Suprapubic skin (tissue), 4 donors: ENCODE measurements at places on chromosomes 3 and 15.

GRCh38 chr3:75101329-75102147 is 487.1 kb upstream of the CNTN3 start:
- no peak for DNase-seq

DNA sequence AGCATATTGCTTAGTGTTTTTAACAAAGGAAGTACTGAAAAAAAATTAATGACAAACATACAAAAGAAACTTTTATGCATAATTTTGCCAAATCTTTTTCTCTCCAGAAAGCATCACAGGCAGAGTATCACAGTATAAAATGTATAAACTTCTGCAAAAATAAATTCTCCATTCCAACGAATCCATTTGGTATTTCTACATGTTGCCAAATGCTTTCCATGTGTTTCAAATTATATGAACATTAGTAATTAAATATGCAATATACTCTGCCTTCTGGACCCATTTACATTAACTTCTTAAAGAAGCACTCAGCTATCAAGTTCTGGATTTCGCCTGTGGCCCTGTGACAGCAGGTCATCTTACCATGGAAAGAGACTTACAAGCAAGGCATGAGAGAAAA is 189.1 kb upstream of the ALCAM start:
- DNase-seq, result no peak

- DNase-seq, result no peak
These were observed 178.3 kb downstream of the SUCNR1 start for GRCh38 chr3:152051501-152052404.

GRCh38 chr15:70752193-70752635 is 11.1 kb downstream of the UACA start:
- no peak for DNase-seq

GRCh38 chr15:66566963-66567531 is 1.2 kb upstream of the LCTL start:
- no peak for DNase-seq

DNA sequence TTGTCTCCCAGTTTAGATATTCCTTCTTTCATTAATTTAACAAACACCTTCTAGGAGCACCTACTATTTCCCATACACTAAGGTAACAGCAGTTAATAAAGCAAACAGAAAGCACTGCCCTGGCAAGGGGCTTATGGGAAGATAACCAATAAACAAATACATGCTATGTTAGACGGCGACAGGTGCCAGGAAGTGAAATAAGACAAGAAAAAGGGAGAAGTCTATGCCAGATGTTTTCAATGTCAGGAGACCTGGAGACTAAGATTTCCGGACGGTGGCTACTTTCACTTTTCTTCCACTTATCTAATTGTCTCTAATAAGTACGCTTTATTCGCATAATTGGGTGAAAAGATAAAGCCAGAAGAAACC is 32.5 kb upstream of the ZNF445 start:
- DNase-seq, result no peak

- DNase-seq, result no peak
These were observed 25.8 kb downstream of the MECOM start for GRCh38 chr3:169637731-169638130.

DNA sequence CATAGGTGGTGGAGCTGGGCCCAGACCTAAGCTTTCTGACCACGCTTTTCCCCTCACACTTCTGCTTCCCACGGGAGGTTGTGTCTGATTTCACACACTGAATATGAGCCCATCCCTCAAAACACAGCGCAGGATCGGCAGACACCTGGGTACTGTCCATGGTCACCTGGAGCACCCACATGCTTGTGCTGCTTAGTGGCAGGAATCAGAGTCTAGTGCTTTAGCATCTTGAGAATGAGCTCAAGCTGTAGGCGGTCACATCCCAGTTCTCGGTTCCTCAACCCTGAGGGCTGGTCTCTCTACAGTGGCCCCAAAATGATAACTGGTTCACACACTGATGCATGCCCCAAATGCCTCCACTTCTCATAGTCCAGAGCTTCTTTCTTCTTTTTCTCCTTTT is 111.0 kb downstream of the SEMA5B start:
- DNase-seq, result no peak

DNA sequence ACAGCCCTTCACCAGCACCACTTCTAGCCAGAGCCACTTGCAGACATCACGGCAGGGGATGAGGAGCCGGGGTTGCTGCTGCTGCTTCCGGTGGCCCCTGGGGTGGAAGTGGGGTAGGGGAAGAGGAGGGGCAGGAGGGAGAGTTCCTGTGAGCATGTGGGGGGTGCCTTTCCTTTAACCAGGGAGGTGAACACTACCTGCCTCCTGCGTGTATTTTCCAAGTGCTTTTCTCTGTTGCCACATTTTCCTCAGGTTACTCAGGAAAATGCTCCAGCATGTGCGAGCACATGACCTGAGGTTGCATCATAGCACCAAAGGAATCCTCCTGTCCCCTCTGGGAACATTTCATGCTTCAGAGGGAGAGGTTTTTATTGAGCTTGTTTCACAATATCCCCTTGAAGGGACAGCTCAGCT is 12.2 kb upstream of the SACM1L start:
- peak; percentile 82 for DNase-seq

DNA sequence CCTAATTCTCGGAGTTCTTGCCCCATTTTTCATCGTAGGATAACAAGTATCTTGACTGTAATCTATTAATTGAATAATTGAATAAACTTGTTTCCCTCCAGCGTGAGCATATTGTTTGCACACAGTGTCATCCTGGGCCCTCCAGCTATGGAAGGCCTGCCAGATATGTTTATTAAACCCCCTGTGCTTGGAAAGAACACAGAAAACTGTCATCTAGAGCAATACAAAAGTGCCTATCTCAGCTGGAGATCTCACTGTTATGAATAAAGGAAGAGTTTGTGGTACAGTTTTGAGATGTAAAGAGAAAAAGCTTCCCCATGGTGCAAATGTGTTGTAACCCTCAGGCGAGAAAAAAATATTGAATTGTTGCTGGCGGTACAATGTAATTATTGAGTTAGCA is 405.9 kb downstream of the SOX2 start:
- DNase-seq, result no peak

DNA sequence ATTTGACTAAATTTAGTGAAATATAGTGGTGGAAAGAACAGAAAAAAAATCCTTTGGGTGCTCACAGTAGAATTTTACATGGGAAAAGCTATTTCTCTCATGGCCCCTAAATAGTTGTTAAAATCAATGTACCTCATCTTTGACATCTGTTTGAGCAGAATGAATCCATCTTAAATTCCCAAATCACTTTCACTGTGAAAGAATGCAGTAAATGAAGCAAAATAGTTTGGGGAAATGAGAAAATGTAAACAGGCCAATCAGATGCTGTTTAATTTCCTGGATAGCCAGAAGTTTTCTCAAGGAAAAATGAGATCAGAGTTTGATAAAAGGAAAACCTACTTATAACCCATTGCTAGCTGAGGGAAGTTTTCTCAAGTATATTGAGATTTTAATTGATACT is 406.9 kb downstream of the ROBO2 start:
- no peak for DNase-seq

- no peak for DNase-seq
These were observed 77.9 kb downstream of the ITPR1 start for GRCh38 chr3:4570840-4571621.

DNA sequence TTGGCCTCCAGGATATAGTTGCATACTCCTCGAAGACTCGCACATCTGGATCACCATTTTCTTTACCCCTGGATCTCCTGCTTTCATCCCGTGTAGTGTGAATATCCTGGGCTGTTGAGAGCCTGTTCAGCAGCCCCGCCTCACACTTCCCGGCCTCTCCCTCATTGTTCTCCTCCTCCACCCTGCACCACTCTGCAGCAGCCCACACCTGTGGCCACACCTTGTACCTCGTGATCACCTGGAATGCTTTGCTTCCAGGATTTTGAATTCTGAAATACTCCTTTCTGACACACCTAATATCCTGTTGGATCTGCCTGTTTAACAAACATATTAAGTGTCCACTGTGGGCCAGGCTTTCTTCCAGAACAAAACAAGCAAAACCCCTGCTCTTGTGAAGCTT is 14.4 kb downstream of the ABHD17C start:
- no peak for DNase-seq

DNA sequence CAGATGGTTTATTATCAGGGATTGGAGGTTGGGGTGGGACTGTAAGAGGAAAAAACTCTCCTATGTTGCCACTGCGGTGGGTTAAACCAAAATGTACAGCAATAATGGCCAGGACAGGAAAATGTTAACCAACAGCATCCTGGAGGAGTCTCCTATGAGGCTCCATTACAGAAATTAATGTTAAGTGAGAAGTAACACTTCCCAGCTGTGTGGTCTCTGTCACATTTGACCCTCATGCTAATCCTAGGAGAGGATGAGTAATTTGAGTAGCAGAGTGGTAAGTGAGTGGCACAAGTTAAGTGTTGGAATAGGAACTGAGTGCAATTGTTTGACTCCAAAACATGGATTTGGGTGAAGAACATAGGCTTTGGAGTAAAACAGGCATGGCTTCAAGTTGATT is 39.0 kb downstream of the ARHGEF3 start:
- no peak for DNase-seq

GRCh38 chr3:119302697-119303551 is 8.7 kb downstream of the ARHGAP31 start:
- no peak for DNase-seq

GRCh38 chr3:115397433-115397832 is 225.9 kb upstream of the GAP43 start:
- no peak for DNase-seq

DNA sequence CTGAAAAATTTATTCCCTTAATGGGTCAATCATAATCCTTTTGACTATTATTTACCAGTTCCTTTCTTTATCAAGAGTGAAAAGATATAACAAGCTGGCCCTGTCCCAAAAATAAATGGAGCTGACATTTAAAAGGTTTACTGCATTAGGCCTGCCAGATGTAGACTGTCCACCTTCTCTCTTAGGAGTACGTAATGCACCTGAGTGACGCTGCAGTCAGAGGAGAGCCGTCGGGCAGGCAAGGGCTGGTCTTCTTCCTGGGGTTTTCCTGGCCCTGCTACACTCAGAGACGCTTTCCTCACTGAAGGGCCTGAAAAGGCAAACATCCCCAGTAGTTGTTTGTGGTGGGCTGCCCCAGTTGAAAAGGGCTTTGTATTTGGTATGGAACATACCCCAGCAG is 27.6 kb downstream of the NEK4 start:
- no peak for DNase-seq

GRCh38 chr3:153028381-153028780 is 133.6 kb upstream of the RAP2B start:
- DNase-seq, result no peak

DNA sequence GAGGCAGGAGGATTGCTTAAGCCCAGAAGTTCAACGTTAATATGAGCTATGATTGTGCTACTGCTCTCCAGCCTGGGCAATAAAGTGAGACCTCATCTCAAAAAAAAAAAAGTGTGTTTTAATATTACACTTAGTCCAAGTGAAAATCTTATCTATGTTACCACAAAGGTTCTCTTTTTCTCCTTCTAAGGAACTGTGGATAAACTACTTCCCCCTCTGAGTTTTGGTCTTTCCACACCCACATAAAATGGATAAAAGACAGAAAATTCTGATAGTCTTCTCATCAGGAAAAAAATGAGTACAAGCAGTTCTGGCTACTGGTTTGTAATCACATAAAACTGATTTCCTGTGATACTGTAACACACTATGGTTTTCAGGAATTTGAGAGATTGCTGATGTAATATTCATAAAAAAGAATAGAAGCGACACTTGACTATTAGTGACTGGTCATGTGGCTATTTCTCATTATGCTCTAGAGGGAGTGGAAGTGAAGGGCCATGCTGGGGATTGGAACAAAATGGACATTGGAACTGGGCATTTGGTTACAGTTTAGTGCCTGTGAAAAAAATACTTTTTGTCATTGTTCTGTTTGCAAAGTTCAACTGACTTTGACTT is 68.2 kb downstream of the RYR3 start:
- DNase-seq, result no peak

DNA sequence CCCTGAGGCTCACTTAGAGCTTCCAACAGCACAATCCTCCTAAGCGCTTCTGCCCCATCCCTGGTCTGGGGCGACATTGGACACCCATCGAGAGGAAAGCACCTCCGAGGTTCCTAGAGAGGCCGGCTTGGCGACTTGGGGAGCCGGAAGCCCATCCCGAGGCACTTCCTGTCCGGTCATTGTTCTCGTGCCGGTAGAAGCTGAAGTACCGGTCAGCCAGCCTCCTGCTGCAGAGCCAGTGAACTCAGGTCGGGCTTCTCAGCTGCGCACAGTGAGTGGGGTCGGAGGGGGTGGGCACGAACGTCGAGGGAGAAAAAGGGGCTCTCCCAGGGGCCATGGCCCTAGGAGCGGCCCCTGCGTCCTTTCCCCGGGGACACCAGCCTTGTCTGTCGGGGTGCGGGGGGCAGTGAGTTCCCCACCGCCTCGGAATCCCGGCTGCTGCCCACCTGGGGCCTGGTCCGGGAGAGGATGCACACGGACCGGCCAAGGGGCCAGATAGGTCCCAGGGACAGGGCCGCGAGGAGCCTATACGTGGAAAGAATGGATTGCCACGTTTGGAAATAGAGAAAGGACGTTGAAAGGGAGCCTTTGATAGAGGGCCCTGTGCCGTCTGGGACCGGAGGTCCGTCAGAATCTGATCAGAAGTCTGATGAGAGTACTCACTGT is at the start of gene ZNF35:
Gene ZNF35, plus strand, starts transcription at position 169 of the 666 bp plus-strand sequence. CDS start 2,336 bp downstream, outside the sequence.
- peak; percentile 89 for DNase-seq

GRCh38 chr3:115930168-115930567 is 306.9 kb downstream of the GAP43 start:
- DNase-seq, result no peak

GRCh38 chr15:85534031-85534430 is 153.6 kb downstream of the AKAP13 start:
- no peak for DNase-seq

DNA sequence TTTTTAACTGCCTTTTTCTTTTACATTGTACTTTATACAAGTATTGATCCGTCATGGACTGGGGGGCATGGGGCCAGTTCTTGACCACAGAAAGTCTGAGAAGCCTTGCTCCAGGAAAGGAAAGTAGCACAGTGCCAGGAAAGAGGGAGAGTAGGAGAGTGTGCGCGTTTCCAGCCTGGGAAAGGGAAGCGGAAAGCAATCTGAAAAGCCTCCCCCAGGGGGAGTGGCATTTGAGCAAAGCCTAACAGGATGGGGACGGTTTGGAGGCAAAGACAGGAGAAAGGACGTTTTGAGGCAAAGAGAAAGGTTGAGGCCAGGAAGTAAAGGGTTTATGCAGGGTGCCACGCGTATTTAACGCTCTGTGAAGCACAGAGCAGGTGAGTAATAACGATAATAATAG is 116.9 kb downstream of the RORA start:
- DNase-seq, result no peak

DNA sequence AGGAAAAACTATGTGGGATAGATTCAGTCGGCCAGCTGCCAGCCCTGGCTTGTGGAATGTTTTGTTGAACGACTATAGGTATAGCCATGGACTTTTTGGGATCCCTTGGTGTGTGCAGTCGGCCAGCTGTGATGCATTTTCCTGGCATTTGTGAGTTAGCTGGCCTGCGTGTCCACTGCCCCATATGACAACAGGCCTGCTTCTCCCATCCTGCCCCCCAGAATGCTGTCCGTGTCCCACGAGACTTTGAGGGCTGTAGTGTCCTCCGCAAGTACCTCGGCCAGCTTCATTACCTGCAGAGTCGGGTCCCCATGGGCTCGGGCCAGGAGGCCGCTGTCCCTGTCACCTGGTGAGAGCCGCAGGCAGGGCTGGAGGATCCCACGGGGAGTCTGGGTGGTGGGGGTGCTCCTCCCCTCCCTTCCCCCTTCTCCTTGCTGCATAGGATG is 23.6 kb downstream of the PTPN23 start:
- no peak for DNase-seq

- DNase-seq, result peak; percentile 81
These were observed 45.0 kb downstream of the BLM start for GRCh38 chr15:90762109-90762508.
